ENCODE measurements at places on chromosomes 2 and 18.

- no peak for DNase-seq
Measured at GRCh38 chr2:68423966-68424650, 43.0 kb downstream of the FBXO48 start.

GRCh38 chr2:222413295-222413911, 10.9 kb upstream of the SGPP2 start:
- no peak for DNase-seq

GRCh38 chr18:22933966-22934423, 867 bp downstream of the RBBP8 start:
- DNase-seq = no peak

DNA sequence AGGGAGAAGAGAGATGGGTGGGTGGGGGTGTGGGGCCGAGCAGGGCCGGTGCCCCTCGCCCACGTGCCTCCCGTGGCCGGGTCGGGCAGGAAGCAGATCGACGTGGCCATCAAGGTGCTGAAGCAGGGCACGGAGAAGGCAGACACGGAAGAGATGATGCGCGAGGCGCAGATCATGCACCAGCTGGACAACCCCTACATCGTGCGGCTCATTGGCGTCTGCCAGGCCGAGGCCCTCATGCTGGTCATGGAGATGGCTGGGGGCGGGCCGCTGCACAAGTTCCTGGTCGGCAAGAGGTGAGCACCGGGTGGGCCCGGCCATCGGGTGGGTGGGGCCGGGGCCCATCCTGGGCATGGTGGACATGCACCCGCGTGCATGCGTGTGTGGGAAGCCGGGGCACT, 21.8 kb downstream of the ZAP70 start:
- no peak for DNase-seq

DNA sequence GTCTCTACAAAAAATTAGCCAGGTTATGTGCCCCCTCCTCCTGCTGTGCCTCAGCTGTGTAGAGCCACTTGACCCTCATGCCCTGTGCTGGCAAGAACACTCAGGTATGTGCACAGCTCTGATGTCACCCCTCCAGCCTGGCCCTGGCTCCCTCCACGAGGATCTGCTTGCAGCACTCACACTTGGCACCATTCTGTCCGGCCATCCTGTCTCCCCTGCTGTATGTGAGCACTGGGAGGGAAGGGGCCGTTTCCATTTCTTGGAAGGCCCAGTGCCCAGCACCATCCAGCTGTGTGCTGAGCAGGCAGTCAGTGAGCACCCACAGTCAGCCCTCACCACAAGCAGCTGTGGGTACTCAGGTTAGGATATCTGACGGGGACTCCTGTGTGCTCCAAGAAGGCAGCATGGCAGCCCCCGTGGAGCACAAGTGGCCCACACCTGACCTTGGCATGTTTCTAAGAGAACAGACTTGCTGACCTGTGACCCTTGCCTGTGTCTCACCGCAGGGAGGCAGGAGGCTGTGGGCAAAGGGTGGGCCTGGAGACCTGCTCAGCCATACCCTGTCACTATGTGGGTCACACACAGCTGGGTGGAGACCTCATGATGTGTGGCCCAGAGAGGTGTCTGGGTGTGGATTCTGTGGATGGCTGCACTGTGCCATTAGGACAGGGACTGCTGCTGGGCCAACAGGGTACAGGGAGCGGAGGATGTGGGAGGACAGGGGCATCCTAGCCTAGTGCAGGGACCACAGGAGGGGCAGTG, 31.5 kb downstream of the USP34 start:
- no peak for DNase-seq

- no peak for DNase-seq
Measured at GRCh38 chr2:96870626-96871255, 861 bp upstream of the SEMA4C start.

- DNase-seq = peak; percentile 91
Measured at GRCh38 chr2:240369801-240370585, 65.5 kb upstream of the GPC1 start.

- no peak for DNase-seq
Measured at GRCh38 chr18:25927830-25928229, 162.6 kb downstream of the SS18 start.
